ENCODE measurements at places on chromosomes 3 and 15. TPM values are rescaled to one million over a fixed set of nuclear protein-coding genes. Genes with fewer than 3 reads are reported as not detected.

GRCh38 chr3:102791641-102792589 is 357.1 kb downstream of the ZPLD1 start:
- H3K36me3 ChIP-seq, result no peaks in the 10 kb centered on the region
- H3K4me1 ChIP-seq, result no peaks in the 10 kb centered on the region
- H3K27me3 ChIP-seq, result no peaks in the 10 kb centered on the region

DNA sequence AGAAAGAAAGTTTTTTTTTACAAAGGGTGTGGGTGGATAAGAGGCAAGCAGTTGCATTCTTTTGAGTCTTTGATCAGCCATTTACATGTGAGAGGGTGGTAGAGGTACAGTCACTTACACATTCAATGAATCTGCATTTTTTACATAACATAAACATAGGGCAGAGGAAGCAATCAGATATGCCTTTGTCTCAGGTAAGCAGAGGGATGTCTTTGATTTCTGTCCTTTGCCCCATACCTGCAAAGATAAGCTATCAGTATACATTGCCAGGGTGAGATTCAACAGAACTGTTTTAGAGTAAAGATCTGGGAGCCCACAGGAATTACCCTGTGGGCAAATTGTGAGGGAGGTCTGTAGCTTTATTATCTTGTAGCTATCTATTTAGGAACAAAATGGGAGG is 5.4 kb upstream of the PPP1R2 start:
- H3K4me1 ChIP-seq, result peaks cover 69% of the 10 kb centered on the region
- H3K27ac ChIP-seq, result peak overlapping the region; percentile 98
- DNase-seq, result no peak
- H3K36me3 ChIP-seq, result no peaks in the 10 kb centered on the region
- H3K27me3 ChIP-seq, result no peaks in the 10 kb centered on the region

- H3K27ac ChIP-seq, result no peak overlapping the region
- DNase-seq, result no peak
- H3K27me3 ChIP-seq, result no peaks in the 10 kb centered on the region
These were observed 7.2 kb upstream of the DYNC1LI1 start for GRCh38 chr3:32577581-32578556.

- H3K27me3 ChIP-seq, result peaks cover 61% of the 10 kb centered on the region
- H3K4me3 ChIP-seq, result no peak overlapping the region
- DNase-seq, result no peak
These were observed 35.1 kb downstream of the GJD2 start for GRCh38 chr15:34719695-34720094.

DNA sequence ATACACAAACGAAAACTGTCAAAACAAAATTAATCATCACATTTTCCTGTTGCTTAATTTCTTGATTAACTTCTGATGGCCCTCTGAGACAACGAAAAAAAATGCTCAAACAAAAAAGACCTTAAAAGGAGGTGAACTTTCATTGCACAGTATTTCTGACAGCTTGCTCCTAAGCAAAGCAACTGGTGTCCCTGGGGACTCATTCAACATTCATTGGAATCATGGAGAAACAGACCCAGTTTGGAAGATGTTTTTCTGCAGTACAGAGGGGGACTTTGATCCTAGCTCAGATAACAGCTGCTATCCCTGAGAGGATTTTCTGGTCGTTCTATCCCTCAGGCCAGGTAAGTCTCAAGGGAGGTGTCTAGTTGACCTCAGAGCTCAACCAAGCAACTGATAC is 378.7 kb upstream of the ATP11B start:
- no peak overlapping the region for H3K4me3 ChIP-seq
- DNase-seq, result no peak
- no peaks in the 10 kb centered on the region for H3K27me3 ChIP-seq
- H3K4me1 ChIP-seq, result no peaks in the 10 kb centered on the region
- H3K36me3 ChIP-seq, result no peaks in the 10 kb centered on the region

- peak overlapping the region; percentile 60 for H3K4me3 ChIP-seq
- peaks cover 39% of the 10 kb centered on the region for H3K4me1 ChIP-seq
- peaks cover 87% of the 10 kb centered on the region for H3K27me3 ChIP-seq
- H3K36me3 ChIP-seq, result peaks cover 10% of the 10 kb centered on the region
- H3K27ac ChIP-seq, result no peak overlapping the region
These were observed 1.9 kb downstream of the DUOXA2 start for GRCh38 chr15:45116006-45116481.

DNA sequence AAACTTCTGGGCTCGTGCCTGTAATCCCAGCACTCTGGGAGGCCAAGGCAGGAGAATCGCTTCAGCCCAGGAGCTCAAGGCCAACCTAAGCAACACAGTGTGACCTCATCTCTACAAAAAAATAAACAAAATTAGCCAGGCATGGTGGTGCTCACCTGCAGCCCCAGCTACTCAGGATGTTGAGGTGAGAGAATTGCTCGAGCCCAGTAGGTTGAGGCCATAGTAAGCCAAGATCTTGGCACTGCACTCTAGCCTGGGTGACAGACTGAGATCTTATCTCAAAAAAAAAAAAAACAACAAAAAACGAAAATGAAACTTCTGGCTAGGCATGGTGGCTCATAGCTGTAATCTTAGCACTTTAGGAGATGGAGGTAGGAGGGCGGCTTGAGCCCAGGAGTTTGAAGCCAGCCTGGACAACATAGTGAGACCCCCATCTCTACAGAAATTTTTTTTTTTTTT is 53.7 kb downstream of the PIK3CB start:
- H3K4me1 ChIP-seq, result peaks cover 20% of the 10 kb centered on the region
- peak overlapping the region; percentile 10 for H3K4me3 ChIP-seq
- DNase-seq, result peak; percentile 21
- H3K27me3 ChIP-seq, result no peaks in the 10 kb centered on the region
- H3K27ac ChIP-seq, result peak overlapping the region; percentile 93
- no peaks in the 10 kb centered on the region for H3K36me3 ChIP-seq

- no peak overlapping the region for H3K4me3 ChIP-seq
- H3K36me3 ChIP-seq, result no peaks in the 10 kb centered on the region
These were observed 225.1 kb upstream of the CNTN3 start for GRCh38 chr3:74839566-74839965.

DNA sequence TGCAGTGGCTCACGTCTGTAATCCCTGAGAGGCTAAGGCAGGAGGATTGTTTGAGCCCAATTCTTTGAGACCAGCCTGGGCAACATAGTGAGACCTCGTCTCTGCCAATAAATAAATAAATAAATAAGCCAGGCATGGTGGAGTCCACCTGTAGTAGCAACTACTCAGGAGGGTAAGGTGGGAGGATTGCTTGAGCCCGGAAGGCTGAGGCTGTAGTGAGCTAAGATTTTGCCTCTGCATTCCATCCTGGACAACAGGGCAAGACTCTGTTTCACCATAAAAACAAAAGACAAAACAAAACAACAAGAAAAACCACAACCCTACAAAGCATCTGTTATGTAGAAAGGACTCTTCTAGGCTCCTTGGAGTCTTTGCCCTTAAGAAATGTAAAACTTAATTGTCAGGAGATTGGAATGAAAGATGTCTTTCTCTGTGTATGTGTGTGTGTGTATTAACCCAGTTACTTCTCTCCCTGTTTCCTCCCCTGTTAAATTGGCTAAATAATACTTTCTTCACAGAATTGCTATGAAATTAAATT is 9.5 kb downstream of the NECTIN3 start:
- H3K27me3 ChIP-seq, result no peaks in the 10 kb centered on the region
- no peaks in the 10 kb centered on the region for H3K36me3 ChIP-seq
- DNase-seq, result no peak
- peaks cover 7% of the 10 kb centered on the region for H3K4me1 ChIP-seq

- no peaks in the 10 kb centered on the region for H3K27me3 ChIP-seq
- H3K4me3 ChIP-seq, result no peak overlapping the region
- H3K27ac ChIP-seq, result no peak overlapping the region
- H3K36me3 ChIP-seq, result no peaks in the 10 kb centered on the region
These were observed 189.1 kb upstream of the CADPS start for GRCh38 chr3:63064209-63064755.

GRCh38 chr3:7543294-7543880 is 682.5 kb downstream of the GRM7 start:
- no peak for DNase-seq
- no peaks in the 10 kb centered on the region for H3K36me3 ChIP-seq
- H3K4me3 ChIP-seq, result no peak overlapping the region
- H3K27me3 ChIP-seq, result no peaks in the 10 kb centered on the region
- H3K27ac ChIP-seq, result no peak overlapping the region

GRCh38 chr15:92636908-92637481 is 18.6 kb downstream of the FAM174B start:
- H3K27ac ChIP-seq, result no peak overlapping the region
- DNase-seq, result no peak
- H3K27me3 ChIP-seq, result peaks cover 40% of the 10 kb centered on the region

- peaks cover 2% of the 10 kb centered on the region for H3K4me1 ChIP-seq
- peaks cover 2% of the 10 kb centered on the region for H3K36me3 ChIP-seq
- H3K27ac ChIP-seq, result no peak overlapping the region
- peaks cover 16% of the 10 kb centered on the region for H3K27me3 ChIP-seq
- DNase-seq, result no peak
- H3K4me3 ChIP-seq, result no peak overlapping the region
These were observed 19.1 kb upstream of the XYLB start for GRCh38 chr3:38327335-38328009.

DNA sequence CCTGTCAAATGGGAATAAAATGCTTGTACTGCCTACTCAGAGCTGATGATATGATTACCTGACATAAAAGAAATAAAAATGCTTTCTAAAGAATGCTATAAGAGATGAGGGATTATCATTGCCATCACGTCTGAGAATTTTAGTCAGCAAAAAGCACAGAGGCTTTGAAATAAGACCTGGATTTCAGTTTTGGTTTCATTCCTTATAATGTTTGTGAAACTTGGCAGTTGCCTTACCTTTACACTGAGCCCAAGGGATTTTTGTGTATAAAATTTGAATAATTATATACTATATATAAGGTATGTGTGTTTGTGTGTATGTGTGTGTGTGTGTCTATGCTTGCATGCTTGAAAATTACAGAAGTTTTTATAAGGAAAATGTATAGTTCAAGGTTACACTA is 634.8 kb upstream of the BCHE start:
- no peaks in the 10 kb centered on the region for H3K27me3 ChIP-seq
- no peak overlapping the region for H3K27ac ChIP-seq
- no peaks in the 10 kb centered on the region for H3K4me1 ChIP-seq
- no peak overlapping the region for H3K4me3 ChIP-seq
- no peaks in the 10 kb centered on the region for H3K36me3 ChIP-seq

DNA sequence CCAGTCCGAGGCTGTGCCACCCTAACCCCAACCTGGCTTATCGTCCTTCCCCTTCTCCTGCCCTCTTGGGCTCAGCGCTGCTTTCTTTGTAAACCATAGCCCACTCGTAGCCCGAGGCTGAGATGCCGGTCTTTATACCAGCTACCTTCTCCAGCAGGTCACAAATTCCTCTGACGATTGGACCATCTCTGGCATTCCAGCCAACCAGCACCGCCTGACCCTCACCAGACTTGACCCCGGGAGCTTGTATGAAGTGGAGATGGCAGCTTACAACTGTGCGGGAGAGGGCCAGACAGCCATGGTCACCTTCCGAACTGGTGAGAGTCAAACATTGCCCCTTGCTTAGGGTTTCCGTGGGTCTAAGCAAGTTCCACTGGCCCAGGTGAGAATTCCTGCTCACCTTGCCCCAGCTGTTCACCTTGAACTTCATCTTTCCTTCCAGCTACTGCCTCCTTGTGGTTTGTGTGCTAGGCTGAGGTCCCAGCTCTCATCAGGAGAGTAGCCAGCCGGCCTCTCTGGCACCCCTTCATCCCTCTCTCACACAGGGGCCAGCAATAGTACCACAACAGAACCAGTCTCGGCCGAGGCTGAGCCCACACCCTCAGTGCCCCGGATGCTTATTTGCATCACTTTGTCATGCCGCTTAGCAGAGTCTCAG is 66.7 kb downstream of the BOC start:
- no peak overlapping the region for H3K4me3 ChIP-seq
- no peaks in the 10 kb centered on the region for H3K36me3 ChIP-seq
- DNase-seq, result no peak
- H3K27me3 ChIP-seq, result peaks cover 38% of the 10 kb centered on the region
- no peak overlapping the region for H3K27ac ChIP-seq
- H3K4me1 ChIP-seq, result peaks cover 12% of the 10 kb centered on the region

DNA sequence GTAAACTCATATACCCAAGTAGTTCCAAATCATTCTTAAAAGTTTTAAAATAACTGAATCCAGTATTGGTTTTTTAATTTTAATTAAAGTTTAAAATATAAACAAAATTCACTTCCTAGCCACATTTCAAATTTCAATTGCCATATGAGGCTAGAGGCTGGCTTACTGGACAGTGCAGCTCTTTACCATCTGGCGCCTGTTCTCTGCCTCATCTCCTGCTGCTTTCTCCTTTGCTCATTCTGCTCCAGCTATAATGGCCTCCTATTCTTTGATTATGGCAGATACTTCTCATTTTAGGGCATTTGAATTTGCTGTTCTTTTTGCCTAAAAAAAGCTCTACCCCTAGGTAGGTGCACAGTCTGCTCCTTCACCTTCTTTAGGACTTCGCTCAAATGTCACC is 19.1 kb downstream of the ARMC8 start:
- H3K36me3 ChIP-seq, result peaks cover 8% of the 10 kb centered on the region
- no peaks in the 10 kb centered on the region for H3K27me3 ChIP-seq
- H3K27ac ChIP-seq, result no peak overlapping the region

GRCh38 chr3:24220859-24221657 is 273.6 kb downstream of the THRB start:
- no peaks in the 10 kb centered on the region for H3K4me1 ChIP-seq
- H3K27ac ChIP-seq, result no peak overlapping the region
- peaks cover 31% of the 10 kb centered on the region for H3K27me3 ChIP-seq
- DNase-seq, result no peak
- no peak overlapping the region for H3K4me3 ChIP-seq
- H3K36me3 ChIP-seq, result no peaks in the 10 kb centered on the region

GRCh38 chr3:155352900-155353490 is 59.5 kb upstream of the STRIT1 start:
- H3K27ac ChIP-seq, result no peak overlapping the region
- H3K4me3 ChIP-seq, result no peak overlapping the region
- no peak for DNase-seq
- H3K36me3 ChIP-seq, result peaks cover 3% of the 10 kb centered on the region

DNA sequence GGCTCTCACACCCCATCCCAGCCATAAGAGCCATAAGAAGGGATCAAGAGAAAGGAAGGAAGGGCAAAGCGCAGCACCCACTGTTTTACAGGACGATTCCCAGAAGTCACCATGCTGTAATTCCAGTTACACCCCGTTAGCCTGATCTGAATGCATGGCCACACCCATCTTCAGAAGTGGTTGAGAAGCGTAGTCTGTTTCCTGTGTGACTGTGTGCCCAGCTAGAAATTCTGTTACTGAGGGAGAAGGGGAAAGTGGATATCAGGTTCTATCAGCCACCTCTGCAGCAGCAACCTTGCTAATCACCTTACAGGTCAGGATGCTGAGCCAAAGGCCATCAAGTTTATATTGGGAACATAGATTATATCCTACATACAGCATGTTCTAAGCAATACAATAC is 260.0 kb downstream of the ABHD5 start:
- H3K27ac ChIP-seq, result no peak overlapping the region
- H3K4me1 ChIP-seq, result peaks cover 5% of the 10 kb centered on the region
- no peaks in the 10 kb centered on the region for H3K36me3 ChIP-seq

- peaks cover 10% of the 10 kb centered on the region for H3K27me3 ChIP-seq
- H3K27ac ChIP-seq, result no peak overlapping the region
- no peak for DNase-seq
- H3K4me3 ChIP-seq, result no peak overlapping the region
- H3K36me3 ChIP-seq, result no peaks in the 10 kb centered on the region
These were observed 112.5 kb downstream of the TOP2B start for GRCh38 chr3:25552251-25552650.

- H3K4me1 ChIP-seq, result peaks cover 43% of the 10 kb centered on the region
- DNase-seq, result no peak
- peak overlapping the region; percentile 100 for H3K4me3 ChIP-seq
- H3K27ac ChIP-seq, result peak overlapping the region; percentile 99
- H3K36me3 ChIP-seq, result no peaks in the 10 kb centered on the region
- no peaks in the 10 kb centered on the region for H3K27me3 ChIP-seq
These were observed 7.7 kb downstream of the BCL6 start for GRCh38 chr3:187737368-187738070.

PLA2G4D gene
- total RNA-seq, result not detected

IL5RA gene
- 10.4 TPM for total RNA-seq

PCOLCE2 gene
- not detected for total RNA-seq

LRTM1 gene
- not detected for total RNA-seq

FBXW12 gene
- not detected for total RNA-seq

GLCE gene
- total RNA-seq, result 6.1 TPM

CFAP100 gene
- not detected for total RNA-seq

KCNH8 gene
- total RNA-seq, result 0.75 TPM

PIF1 gene
- 0.45 TPM for total RNA-seq

Data from T-helper 17 cell (primary cell).